NCI-H2107 (cell line): ENCODE measurements at places on chromosomes 3 and 15.

- no peak for DNase-seq
Measured at GRCh38 chr15:61099020-61099810, 129.9 kb downstream of the RORA start.

GRCh38 chr3:113177526-113177925, 33.8 kb upstream of the BOC start:
- no peak for DNase-seq

DNA sequence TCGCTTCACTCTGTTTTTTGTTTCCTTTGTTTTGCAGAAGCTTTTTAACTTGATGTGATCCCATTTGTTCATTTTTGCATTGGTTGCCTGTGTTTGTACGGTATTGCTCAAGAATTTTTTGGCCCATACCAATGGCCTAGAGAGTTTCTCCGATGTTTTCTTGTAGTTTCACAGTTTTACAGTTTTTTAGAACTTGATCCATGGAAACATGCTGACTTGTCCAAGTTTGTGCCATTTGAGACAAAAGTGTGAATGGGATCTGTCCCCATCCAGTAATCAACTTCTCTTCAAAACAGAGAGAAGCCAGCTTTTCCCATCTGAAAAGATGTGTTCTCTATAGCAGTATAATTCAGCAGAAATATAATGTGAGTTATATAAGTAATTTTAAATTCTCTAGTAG, 266.5 kb upstream of the LRTM1 start:
- DNase-seq, result no peak

DNA sequence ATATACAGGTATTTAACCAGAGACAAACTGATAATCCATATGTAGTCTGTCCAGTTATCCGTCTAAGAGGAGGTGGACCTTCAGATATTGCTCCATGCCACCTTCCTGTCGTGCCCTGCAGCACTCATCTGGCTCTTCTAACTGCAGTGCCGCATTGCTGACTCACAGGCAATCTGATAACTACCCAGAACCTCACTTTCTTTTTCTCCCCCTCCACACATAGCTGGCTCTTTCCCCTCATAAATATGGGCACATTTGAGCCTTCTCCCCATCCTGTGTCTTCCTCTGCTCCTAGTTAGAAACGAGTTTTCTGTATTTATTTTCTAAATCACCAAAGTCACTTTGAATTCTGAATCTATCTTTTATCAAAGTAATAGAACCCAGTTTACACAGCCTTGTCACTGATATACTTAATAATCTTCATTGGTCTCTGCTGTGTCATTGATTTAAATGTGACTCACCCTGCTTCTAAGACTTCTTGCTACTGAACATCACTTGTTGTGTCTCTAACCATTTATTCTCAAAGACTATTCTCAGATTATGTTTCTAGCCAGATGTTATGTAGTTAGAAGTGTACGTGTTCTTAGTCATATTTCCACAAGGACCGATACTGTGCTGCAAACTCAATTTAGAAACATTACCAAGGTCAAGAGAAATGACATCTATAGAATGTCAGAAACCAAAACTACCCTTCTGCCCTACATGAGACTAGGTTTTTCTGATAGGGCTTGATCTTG, 17.4 kb upstream of the KCNMB2 start:
- DNase-seq, result no peak

GRCh38 chr15:95170561-95171380, 939.4 kb downstream of the MCTP2 start:
- DNase-seq, result no peak

DNA sequence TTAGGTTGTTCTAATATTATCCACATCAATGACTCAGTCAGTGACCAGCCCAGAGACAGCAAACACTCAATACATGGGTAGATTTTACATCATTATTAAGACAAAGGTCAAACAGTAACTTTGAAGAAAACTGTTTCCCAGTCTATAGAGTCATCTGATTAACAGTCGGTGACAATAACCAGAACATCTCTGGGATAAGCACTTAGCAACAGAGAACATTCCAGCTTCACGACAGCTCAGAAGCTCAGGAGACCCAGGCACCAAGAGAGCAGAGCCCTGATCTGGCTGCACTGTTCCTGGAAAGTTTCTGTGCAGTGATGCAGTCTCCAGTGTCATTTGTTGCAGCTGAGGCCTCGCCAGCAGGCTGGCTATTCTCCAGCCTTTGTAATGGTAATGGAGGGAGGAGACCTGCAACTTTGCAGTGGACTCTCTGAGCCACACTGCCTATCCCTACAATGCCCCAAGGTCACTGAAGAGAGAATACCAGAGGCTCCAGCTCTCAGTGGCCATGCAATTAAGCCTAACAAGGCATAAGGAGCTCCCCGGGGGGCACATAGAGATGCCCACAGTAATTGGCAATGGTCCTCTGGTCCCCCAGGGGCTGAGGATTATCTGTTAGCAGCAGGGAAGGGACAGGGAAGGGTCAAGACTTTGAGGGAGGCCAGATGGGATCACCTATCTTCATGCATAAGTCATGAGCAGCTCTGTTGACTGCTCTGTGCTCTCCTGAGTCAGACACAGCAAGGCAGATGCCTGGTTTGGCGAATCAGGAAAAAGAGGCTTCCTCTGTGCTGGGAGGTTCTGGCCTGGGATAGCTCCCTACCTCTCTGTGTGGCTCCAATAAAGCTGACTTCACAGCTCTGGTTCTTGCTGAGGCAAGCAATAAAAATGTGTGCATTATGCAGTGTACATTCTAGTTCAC, 163.6 kb downstream of the CTNNB1 start:
- DNase-seq, result no peak

GRCh38 chr15:52054381-52054780, 35.4 kb downstream of the MAPK6 start:
- no peak for DNase-seq

DNA sequence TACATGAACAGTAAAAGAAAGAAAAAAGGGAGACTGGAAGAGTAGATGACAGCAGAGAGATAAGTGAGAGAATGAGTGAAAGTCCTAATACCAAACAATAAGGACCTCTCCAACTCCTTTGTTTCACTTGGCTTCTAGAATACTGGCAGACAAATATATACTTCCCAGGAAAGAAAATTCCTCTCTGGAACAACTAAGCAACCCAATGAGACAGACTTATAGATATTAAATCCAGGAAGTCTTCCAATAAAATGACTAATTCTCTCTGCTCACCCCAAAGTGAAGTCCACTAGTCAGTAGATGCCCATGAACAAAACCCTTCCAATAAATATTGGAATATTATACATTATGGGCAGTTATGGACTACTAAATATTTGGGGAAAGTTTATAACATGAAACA, 114.2 kb downstream of the NEDD4 start:
- DNase-seq, result no peak

DNA sequence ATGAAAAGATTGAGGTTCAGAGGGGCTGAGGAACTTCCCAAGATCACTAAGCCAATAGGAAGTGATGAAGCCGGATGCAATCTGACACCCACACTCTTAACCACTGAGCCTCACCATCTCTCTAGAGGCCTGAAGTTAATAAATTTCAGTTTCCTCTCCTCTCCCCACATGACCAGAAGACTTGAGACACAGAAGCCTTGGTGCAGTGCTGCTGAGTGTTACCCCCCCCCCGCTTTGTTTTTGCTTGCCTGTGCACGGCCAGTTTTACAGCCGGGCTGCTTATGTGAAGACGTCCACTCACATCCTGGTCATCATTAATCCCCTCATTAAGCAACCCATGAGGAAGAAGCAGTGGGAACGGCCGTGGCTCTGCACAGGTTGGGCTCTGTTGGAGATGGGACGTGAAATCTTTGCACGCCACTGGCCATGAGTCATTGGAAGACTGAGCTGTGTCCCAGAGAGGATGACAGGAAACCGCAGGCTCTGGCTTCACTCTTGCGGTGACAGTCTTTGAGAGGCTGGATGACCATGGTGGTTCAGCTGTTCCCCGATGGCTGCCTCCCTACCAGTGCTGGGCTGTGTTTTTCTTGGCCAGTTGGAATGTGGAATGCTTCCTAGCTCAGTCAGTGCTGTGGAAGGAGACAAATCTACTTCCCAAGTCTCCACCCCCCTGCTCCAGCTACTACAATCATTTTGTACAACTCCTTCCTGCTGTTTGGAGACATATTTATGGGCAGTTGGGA, 232.6 kb upstream of the LRTM1 start:
- DNase-seq, result no peak

GRCh38 chr3:129555616-129556357, 12.8 kb downstream of the H1-8 start:
- DNase-seq, result no peak

- DNase-seq, result no peak
Measured at GRCh38 chr3:62911526-62911925, 36.3 kb upstream of the CADPS start.

DNA sequence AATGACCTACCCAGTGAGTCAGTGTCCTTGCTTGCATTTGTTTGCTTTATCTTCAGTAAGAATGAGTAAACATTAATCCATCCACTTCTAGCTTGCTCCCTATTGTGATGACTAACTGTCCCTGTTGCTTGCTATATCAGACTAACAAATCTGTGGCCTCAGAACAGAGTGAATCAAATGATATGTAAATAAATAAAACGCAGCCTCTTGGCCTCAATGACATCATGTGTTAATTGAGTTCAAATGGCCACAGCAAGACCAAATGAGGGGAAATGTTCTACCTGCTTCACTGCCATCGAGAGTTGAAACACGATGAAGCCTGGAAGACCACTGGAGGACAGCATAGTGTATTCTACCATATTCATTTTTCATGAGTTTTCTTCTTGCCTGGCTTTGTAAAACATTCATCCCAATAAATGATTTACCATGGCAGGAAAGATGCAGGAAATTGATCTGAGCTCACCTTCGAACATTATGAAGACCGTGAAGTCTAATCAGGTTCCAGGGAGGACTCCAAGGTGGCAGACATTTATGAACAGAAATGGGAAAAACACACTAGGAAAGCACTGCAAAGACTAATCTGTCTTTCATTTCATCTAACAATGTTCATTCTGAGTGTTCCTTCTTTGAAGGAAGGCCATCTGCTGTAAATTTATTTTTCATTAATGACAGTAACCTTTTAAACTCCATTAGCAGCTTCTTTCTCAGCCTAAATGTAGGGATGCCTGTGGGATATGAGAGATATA, 1144.5 kb downstream of the TUSC7 start:
- no peak for DNase-seq

- DNase-seq, result no peak
Measured at GRCh38 chr15:47333734-47334133, 383.6 kb upstream of the SEMA6D start.

DNA sequence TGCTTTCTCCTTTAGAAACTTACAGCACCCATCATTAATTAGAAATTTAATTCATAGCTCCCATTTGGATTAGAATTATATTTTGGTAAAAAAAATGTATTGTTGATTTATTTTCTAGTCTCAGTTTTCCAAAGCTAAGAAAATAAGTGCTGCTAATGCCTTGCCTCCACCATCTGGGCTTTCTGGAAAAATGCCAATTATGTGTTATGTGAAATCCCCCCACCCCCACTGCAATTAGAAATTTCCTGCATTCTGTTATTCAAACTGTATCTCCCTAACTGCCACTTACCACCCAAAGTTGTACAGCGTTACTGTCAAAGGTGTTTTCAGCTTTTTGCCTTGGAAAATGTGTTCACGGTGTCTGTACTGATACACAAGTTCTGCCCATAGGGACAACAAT, 617.2 kb upstream of the UBE2E2 start:
- no peak for DNase-seq
